ENCODE measurements at places on chromosomes 11 and 22. TPM values are rescaled to one million over a fixed set of nuclear protein-coding genes. Genes with fewer than 3 reads are reported as not detected.
A peak's percentile ranks its signal among the peaks of the same experiment; 100 is the strongest.

DNA sequence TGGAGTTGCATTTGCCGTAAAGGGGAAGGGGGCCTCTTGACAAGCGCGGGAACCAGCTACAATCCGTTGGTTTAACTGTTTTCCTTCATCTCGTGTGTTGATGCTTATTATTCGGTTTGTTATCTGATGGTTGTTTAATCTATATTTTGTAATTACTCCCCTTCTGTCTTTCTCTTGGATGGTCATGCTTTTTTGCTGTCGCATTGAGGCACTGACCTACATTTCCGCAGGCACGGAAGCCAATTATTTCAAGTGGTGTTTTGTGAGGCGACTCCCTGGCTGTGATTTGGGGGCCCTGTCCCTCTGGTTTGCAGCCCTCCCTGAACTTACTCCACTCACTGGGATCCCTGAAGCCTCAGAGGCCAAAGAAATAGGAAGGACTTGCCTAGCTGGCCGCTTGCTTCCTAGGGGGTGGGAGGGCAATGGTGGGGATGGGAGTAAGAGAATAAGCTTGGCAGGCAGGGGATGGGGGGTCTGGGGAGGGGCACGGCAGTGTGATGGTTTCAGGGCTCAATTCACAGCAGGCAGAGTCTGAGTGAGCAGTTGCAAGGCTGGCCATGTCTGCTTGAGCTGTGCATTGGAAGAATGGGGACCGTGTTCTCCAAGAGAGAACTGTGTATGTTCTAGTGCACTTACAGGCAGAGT, 165.8 kb upstream of the B3GAT1 start:
- DNase-seq, result no peak

DNA sequence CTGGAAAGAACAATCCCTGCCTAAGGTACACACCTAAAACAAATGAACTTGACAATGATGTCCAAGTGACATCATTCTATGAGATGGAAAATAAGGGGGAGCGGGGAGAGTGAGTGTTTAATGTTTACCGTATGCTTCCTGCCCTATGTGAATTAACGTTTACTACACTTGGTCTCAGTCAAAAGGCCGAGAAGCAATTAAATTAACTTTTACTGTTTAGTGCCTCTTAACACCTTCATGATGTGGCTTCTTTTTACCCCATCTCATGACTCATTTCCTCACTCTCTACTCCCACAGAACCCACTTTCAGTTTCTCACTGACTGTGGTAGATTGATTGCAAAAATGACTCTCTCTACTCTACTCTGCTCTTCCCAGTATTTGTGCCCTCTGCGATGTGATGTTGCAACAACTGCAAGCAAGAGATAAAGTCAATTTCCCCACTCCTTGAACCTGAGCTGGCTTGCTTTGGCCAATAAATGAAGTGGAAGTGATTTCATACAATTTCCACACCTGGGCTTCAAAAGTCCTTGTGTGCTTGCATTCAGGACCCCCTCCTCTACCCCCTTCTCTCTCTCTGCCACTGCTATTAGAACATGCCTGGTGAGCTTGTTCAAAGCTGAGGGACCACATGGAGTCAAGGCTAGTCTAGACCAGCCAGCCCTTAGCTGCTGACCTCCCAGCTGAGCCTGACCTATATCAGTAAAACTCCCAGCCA, 11.6 kb upstream of the ALKBH3 start:
- DNase-seq, result no peak

The TRPT1 gene
- 10.0 TPM for total RNA-seq

DNA sequence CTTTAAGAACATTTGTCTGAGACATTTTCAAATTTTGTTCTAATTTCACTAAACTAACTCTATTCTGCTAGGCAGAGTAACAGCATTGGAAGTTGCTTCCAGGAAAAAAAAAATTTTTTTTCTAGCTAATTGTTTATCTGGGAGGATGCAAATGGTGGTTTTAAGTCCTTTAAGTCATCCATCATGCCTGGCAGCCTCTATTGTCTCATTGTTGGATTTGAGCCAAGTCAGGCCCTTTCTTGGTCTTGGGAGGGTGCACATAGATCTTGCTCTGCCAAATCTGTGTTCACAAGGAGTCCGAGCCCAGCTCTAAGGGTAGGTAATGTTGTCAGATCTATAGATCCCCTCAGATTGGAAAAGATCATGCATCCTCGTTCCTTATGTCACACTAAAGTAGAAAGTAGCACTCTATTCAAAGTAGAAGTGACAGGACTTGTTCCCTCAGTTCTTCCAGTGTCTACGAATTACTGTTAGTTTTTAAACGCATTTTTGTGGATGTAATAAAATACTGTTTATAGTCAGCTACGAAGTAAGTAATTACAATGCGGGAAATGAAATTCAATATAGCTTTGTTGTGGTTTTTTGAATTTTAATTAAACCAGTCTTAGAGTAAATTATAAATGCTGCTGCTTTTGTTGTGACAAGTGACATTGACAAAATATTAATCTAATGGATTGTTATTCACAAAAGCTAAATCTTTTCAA, 166.0 kb upstream of the RASSF10 start:
- DNase-seq, result peak; percentile 91

GRCh38 chr11:61069427-61069826, 32.9 kb upstream of the CD5 start:
- DNase-seq, result no peak

DNA sequence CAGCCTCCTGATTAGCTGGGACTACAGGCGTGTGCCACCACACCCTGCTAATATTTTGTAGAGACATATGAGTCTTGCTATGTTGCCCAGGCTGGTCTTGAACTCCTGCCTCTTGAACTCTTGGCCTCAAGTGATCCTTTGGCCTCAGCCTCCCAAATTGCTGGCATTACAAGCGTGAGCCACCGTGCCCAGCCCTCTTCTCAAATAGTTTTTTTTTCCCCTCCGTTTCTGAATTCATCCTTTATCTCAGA, 11.8 kb downstream of the TBX1 start:
- no peak for DNase-seq

DNA sequence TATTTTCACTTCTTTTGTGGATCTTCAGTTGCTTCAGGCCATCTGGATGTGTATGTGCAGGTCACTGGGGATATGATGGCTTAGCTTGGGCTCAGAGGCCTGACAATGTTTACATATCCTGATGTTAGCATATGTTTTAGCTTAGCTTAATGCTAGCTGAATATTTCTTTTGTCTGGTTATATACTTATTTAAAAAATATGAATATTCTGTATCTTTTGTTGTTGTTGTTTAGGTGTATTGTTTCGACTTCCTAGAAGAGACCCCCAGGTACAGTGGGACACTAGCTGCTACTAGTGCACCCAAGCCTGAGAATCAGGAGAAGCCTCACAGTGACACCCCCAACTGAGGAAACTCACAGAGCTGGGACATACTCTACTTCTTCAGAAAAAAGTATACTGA, at the start of gene KDM4E:
Gene KDM4E, plus strand, starts transcription at position 301 of the 400 bp plus-strand sequence. CDS start 300 bp downstream, outside the sequence.
- DNase-seq, result no peak

DNA sequence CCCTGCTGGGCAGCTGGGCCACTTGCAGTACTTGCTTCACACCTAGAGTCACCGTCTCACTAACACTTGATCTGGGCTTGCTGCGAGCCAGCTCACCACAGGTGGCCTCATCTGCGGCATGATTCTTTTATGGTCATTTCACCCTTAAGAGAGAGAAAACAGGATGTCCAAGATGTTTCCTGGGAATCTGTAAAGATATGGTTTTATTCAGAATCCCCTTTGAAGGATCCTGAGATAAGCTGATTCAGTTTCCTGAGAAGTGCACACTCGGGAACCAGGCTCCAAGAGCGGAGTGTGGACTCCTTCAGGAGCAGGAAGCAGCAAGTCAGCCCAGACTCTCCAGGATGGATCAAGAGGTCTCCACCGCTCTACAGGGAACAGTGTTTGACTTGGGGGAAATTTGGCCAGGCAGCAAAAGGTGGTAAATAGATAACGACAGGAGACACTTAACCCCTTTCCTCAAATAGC, 21.8 kb upstream of the TP53AIP1 start:
- no peak for DNase-seq
